Mesothelial cell of epicardium (in vitro differentiated cells): ENCODE measurements at places on chromosomes 1 and 21. TPM values are rescaled to one million over a fixed set of nuclear protein-coding genes. Genes with fewer than 3 reads are reported as not detected.

DNA sequence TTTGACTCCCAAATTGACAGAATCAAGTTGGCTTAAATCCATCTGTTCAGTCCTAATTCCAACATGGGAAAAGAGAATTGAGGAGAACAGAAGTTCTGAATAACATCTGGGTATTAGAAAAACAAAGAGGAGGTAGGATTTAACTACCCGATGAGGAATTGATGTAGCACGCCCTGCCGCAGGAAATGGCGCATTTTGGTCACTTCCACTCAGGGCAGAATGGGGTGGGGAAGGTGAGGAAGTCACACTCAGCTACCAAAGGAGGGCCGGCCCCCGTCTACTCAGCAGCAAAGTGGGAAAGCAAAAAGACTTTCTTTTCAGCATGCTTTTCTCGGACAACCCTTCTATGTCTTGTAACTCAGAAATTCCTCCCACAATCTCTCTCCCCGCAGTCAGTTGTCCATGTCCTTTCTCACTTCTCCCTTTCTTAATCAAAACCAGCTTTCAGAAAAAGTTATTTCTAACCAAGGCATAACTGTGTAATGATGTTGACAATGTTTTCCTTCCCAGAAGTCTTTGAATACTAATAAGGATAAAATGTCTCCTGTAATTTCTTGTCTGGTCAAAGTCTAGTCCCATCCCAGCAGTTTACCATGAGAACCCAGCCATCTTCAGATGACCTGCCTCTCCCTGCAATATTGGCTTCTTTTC lies 60.5 kb upstream of the SIPA1L2 start:
- H3K36me3 ChIP-seq, result no peaks in the 10 kb centered on the region
- peaks cover 19% of the 10 kb centered on the region for H3K27me3 ChIP-seq
- peak overlapping the region; percentile 27 for H3K4me3 ChIP-seq
- no peak for DNase-seq
- H3K27ac ChIP-seq, result peak overlapping the region; percentile 75

GRCh38 chr1:204431310-204432184 lies 19.9 kb upstream of the PPP1R15B start:
- H3K36me3 ChIP-seq, result peaks cover 49% of the 10 kb centered on the region
- peak overlapping the region; percentile 70 for H3K27ac ChIP-seq
- no peaks in the 10 kb centered on the region for H3K27me3 ChIP-seq
- peaks cover 2% of the 10 kb centered on the region for H3K4me1 ChIP-seq

DNA sequence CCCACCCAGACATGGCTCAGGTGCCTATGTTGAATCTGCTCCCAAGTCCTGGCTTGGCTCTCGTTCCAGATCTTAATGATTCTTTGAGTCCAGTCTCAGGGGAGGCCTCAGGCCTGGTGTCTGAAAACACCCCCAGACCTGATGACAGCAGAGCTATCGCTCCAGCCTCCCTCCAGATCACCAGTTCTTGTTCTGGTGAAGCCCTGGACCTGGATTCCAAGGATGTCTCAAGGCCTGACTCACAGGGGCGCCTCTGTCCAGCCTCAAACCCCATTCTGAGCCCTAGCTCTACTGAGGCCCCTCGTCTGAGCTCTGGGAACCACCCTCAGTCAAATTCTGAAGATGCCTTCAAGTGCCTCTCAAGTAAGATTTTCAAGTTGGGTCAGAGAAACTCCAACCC lies 11.4 kb downstream of the MROH7 start:
- H3K36me3 ChIP-seq, result peaks cover 2% of the 10 kb centered on the region
- H3K4me3 ChIP-seq, result no peak overlapping the region
- no peaks in the 10 kb centered on the region for H3K4me1 ChIP-seq
- DNase-seq, result no peak
- no peak overlapping the region for H3K27ac ChIP-seq

FLG gene
- not detected in 3 replicates for total RNA-seq

DNA sequence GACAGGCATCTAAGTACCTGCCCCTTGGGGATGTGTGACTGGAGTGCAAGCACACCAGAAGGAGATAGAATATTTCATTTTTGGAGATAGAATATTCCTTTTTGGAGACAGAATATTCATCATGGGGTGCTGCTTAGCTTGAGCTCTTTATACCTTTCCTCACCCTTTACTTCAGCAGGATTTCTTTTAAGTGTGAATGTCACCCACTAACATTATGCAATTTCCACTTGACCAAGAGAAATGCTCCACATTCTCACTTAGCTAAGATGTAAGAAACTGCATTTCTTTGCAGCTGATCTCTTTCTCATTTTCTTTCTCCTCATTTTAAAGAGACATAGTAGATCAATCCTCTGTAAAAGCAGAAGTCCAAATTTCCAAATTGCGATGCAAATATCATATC lies 436.7 kb downstream of the NCAM2 start:
- H3K36me3 ChIP-seq, result no peaks in the 10 kb centered on the region
- no peak for DNase-seq
- no peaks in the 10 kb centered on the region for H3K4me1 ChIP-seq
- no peak overlapping the region for H3K4me3 ChIP-seq
- no peak overlapping the region for H3K27ac ChIP-seq

BRDT gene
- total RNA-seq, result not detected in 3 replicates

GRCh38 chr1:38138498-38139233 lies 92.1 kb upstream of the POU3F1 start:
- no peaks in the 10 kb centered on the region for H3K36me3 ChIP-seq
- H3K27ac ChIP-seq, result peak overlapping the region; percentile 93
- peaks cover 35% of the 10 kb centered on the region for H3K4me1 ChIP-seq
- peak; percentile 81 for DNase-seq

LORICRIN gene
- not detected in 3 replicates for total RNA-seq

DNA sequence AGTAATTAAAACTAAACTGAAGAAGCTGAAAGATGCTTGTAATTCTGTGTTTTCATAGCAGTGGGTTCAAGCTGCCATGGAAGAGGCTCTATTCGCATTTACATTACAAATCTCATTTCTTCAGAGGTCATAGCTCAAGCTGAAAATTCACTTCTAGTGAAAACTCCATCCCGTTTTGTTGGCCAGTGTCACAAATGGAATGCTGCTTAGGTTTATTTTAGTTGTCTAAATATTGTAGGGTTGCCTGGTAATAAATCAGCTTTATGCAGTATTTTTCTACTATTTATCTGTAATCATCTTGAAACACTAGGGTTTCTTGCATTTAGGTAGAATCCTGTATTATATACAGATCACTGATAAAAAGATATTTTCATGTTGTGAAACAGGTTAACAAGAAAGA lies 240.6 kb downstream of the PTBP2 start:
- no peak overlapping the region for H3K27ac ChIP-seq
- H3K4me1 ChIP-seq, result peaks cover 16% of the 10 kb centered on the region
- no peak overlapping the region for H3K4me3 ChIP-seq
- no peak for DNase-seq
- H3K27me3 ChIP-seq, result no peaks in the 10 kb centered on the region

LAMC2 gene
- total RNA-seq, result 9.2 to 10.4 TPM (median 9.9 TPM) in 3 replicates

FBXO2 gene
- 2.6 to 3.3 TPM (median 3.1 TPM) in 3 replicates for total RNA-seq

ANXA9 gene
- total RNA-seq, result 1.2 TPM in 3 replicates

ESPN gene
- total RNA-seq, result 1.2 to 1.6 TPM (median 1.4 TPM) in 3 replicates

- H3K36me3 ChIP-seq, result no peaks in the 10 kb centered on the region
- H3K4me1 ChIP-seq, result peaks cover 16% of the 10 kb centered on the region
- no peak overlapping the region for H3K27ac ChIP-seq
- no peak overlapping the region for H3K4me3 ChIP-seq
- no peaks in the 10 kb centered on the region for H3K27me3 ChIP-seq
- DNase-seq, result no peak
Measured at GRCh38 chr21:27480841-27481261, 514.0 kb upstream of the ADAMTS5 start.

- no peak overlapping the region for H3K27ac ChIP-seq
- H3K4me1 ChIP-seq, result peaks cover 4% of the 10 kb centered on the region
- no peak overlapping the region for H3K4me3 ChIP-seq
- DNase-seq, result no peak
- no peaks in the 10 kb centered on the region for H3K27me3 ChIP-seq
Measured at GRCh38 chr1:53467391-53467790, 8.2 kb downstream of the DMRTB1 start.

GRCh38 chr1:107877092-107877491 lies 87.9 kb downstream of the VAV3 start:
- peaks cover 12% of the 10 kb centered on the region for H3K4me1 ChIP-seq
- no peak overlapping the region for H3K4me3 ChIP-seq
- H3K27ac ChIP-seq, result no peak overlapping the region
- H3K36me3 ChIP-seq, result no peaks in the 10 kb centered on the region

TRAF3IP3 gene
- 0.85 to 1.2 TPM (median 1.1 TPM) in 3 replicates for total RNA-seq

GRCh38 chr1:93827633-93828366 lies 51.2 kb downstream of the DNTTIP2 start:
- peak overlapping the region; percentile 94 for H3K27ac ChIP-seq
- peaks cover 32% of the 10 kb centered on the region for H3K4me1 ChIP-seq
- peaks cover 25% of the 10 kb centered on the region for H3K36me3 ChIP-seq
- no peak for DNase-seq
- no peak overlapping the region for H3K4me3 ChIP-seq

MTARC2 gene
- 10.7 to 12.5 TPM (median 12.2 TPM) in 3 replicates for total RNA-seq

DNA sequence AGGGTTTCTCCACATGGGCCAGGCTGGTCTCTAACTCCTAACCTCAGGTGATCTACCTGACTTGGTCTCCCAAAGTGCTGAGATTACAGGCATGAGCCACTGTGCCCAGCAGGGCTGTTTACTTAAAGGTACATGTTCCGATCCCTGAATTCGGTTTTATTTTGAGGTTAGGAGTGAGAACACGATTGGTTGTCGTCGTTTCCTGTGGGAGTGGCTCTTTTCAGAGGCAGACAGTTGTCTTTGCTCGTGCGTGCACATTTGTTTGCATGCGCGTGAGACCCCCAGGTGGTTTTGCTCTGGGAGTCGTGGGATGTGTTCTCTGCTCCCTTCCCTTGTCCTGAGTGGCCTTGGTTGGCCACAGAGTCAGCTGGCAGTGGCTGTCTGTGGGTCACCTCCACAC lies 60.2 kb downstream of the SKI start:
- DNase-seq, result no peak
- H3K4me1 ChIP-seq, result peaks cover 13% of the 10 kb centered on the region
- H3K4me3 ChIP-seq, result no peak overlapping the region
- H3K27ac ChIP-seq, result no peak overlapping the region
- H3K36me3 ChIP-seq, result peaks cover 3% of the 10 kb centered on the region

DNA sequence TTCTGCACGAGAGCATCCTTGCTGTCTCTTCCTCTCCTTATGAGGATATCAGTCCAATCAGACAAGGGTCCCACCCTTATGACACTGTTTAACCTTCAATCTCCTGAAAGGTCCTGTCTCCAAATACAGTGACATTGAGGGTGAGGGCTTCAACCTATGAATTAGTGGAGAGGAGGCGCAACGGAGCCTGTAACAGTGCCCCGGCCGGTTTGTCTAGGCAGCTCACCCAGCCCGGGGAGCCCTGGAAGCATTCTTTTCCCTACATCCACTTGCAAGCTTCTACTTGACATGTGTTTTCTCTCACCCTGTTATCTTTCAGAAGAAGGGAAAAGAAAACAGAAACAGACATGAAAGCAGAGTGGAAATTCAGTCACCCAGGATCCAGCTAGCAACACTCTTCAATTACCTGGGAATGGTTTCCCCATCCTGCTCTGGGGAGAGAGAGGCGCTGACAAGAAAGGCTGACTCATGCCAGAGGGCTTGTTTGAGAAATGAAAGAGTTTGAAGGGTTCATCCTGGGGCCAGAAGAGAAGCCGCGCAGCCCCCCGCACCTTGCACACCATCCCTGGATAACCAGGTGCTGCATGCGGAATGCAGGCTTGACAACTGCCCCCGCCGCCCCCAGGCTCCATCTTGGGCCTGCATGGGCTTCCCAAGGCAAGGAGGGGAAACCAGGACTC lies 394.9 kb downstream of the NPHP4 start:
- H3K4me3 ChIP-seq, result peak overlapping the region; percentile 20
- H3K4me1 ChIP-seq, result peaks cover 66% of the 10 kb centered on the region
- no peaks in the 10 kb centered on the region for H3K27me3 ChIP-seq
- H3K36me3 ChIP-seq, result no peaks in the 10 kb centered on the region
- peak overlapping the region; percentile 94 for H3K27ac ChIP-seq
- no peak for DNase-seq

- no peak for DNase-seq
- H3K27me3 ChIP-seq, result peaks cover 55% of the 10 kb centered on the region
- peaks cover 2% of the 10 kb centered on the region for H3K4me1 ChIP-seq
- H3K36me3 ChIP-seq, result no peaks in the 10 kb centered on the region
Measured at GRCh38 chr1:110668549-110668948, 6.2 kb downstream of the KCNA3 start.

NES gene
- total RNA-seq, result 53.8 to 56.9 TPM (median 56.8 TPM) in 3 replicates

SAMD11 gene
- total RNA-seq, result 303 to 325 TPM (median 313 TPM) in 3 replicates

CAMTA1 gene
- total RNA-seq, result 70.4 to 78.3 TPM (median 71.4 TPM) in 3 replicates

- H3K27me3 ChIP-seq, result peaks cover 21% of the 10 kb centered on the region
- no peaks in the 10 kb centered on the region for H3K36me3 ChIP-seq
- DNase-seq, result no peak
- no peak overlapping the region for H3K4me3 ChIP-seq
Measured at GRCh38 chr1:165531021-165531420, 12.8 kb upstream of the LRRC52 start.

TYW3 gene
- total RNA-seq, result 12.6 to 13.3 TPM (median 12.9 TPM) in 3 replicates

GRCh38 chr1:21655748-21656147 lies 13.4 kb downstream of the RAP1GAP start:
- no peaks in the 10 kb centered on the region for H3K36me3 ChIP-seq
- H3K27ac ChIP-seq, result no peak overlapping the region
- peaks cover 58% of the 10 kb centered on the region for H3K27me3 ChIP-seq
- peaks cover 9% of the 10 kb centered on the region for H3K4me1 ChIP-seq
- no peak for DNase-seq
- H3K4me3 ChIP-seq, result no peak overlapping the region

LCE1F gene
- total RNA-seq, result not detected in 3 replicates

- H3K27ac ChIP-seq, result no peak overlapping the region
- H3K27me3 ChIP-seq, result peaks cover 97% of the 10 kb centered on the region
- H3K36me3 ChIP-seq, result no peaks in the 10 kb centered on the region
- no peak for DNase-seq
- no peaks in the 10 kb centered on the region for H3K4me1 ChIP-seq
Measured at GRCh38 chr1:38715415-38715814, 144.2 kb downstream of the RRAGC start.

GCSAML gene
- total RNA-seq, result not detected in 3 replicates

MANEAL gene
- total RNA-seq, result 1.4 to 1.8 TPM (median 1.8 TPM) in 3 replicates

FNDC5 gene
- total RNA-seq, result 162 to 165 TPM (median 164 TPM) in 3 replicates

GRCh38 chr1:40662151-40662550 lies 3.3 kb downstream of the RIMS3 start:
- H3K4me1 ChIP-seq, result peaks cover 27% of the 10 kb centered on the region
- H3K27ac ChIP-seq, result no peak overlapping the region
- no peak overlapping the region for H3K4me3 ChIP-seq
- H3K36me3 ChIP-seq, result no peaks in the 10 kb centered on the region
- no peak for DNase-seq

GRCh38 chr1:88058205-88058604 lies 625.9 kb upstream of the PKN2 start:
- H3K4me3 ChIP-seq, result no peak overlapping the region
- no peaks in the 10 kb centered on the region for H3K36me3 ChIP-seq
- H3K4me1 ChIP-seq, result peaks cover 30% of the 10 kb centered on the region
- no peaks in the 10 kb centered on the region for H3K27me3 ChIP-seq
- no peak for DNase-seq

- peak within 1 kb of the TSS; percentile 83 for H3K27ac ChIP-seq
- H3K4me3 ChIP-seq, result peak within 1 kb of the TSS; percentile 73
- peaks cover 42% of the 10 kb centered on the region for H3K4me1 ChIP-seq
- DNase-seq, result peak; percentile 67
- no peaks in the 10 kb centered on the region for H3K36me3 ChIP-seq
- H3K27me3 ChIP-seq, result no peaks in the 10 kb centered on the region
Measured at GRCh38 chr1:205504311-205505075, at the start of gene CDK18. Gene CDK18, plus strand, starts transcription at chr1:205504669. Its CDS starts 18,499 bp downstream, at chr1:205523168.
